NCI-H1105 (cell line): ENCODE measurements at places on chromosomes 13 and 19.

GRCh38 chr13:84127597-84128128 is 245.4 kb upstream of the SLITRK1 start:
- DNase-seq, result no peak

GRCh38 chr13:44302233-44302632 is 71.4 kb upstream of the SERP2 start:
- no peak for DNase-seq

DNA sequence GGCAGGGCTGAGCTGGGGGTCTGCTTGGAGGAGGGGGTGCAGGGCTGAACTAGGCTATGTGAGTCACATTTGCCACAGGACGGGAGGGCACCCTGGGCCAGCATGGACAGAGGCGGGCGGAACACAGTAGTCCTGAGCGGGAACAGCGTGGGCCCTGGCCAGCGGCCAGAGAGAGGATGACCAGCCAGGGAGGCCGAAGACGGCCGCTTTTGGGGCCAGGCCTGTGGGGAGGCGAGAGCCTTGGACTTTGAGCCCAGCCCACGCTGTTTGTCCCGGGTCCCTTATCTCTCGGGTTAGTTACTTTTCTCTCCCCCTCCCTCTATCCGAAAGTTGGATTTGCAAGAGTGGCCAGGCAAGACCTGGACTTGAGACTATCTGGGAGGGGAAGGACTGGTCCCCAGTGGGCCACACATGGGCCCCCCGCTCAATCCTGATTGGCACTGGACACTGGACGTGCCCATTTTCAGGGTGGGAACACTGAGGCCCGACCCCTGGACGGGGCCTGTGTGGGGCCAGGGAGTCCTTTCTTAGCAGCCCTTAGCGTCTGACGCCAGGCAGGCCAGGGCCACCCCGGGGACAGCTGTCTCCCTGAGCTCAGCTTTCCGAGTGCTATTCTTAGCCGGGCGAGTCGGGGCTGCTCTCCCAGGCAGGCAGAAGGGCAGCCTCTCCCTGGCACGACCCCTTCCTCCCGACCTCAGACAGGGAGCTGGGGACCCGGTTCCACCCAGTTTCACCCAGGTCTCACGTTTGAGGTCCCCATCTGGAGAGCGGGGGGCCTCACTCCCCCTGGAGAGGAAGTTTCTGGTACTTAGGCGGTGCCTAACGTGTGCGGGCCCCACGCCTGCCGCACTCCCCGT is 833 bp downstream of the GAMT start:
- DNase-seq, result no peak

- no peak for DNase-seq
These were observed 235.8 kb downstream of the EFNB2 start for GRCh38 chr13:106299621-106300020.

- DNase-seq, result no peak
These were observed 510.4 kb upstream of the ARGLU1 start for GRCh38 chr13:107078229-107078765.

DNA sequence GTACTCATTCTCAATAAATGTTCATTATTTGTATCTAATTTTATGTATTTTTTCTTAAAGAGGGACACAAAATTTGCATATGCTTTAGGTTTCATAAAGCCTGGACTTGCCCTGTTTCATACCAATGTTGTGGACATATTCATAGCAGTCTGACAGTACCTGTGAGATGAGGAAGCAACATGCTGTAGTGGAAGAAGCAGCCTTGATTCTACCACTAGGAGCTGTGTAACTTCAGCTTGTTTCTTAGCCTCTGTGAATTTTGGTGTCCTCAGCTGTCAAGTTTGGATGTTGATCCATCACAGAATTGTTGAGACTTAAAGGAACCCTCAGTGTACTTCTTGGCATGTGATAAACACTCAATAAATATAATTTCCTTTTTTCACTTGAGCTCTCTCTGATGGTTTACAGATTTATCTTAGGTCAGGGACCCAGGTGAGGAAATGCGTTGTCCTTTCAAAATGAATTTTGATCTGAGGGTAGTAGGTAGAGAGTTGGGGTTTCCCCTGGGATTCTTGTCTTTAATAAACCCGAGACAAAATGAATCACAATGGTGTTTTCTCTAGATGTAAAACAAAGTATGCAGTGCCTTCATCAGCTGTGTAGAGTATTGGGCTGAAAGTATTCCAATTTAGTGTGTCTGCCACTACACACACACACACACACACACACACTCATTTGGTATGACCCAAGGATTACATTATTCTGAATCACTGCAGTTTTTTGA is 152.1 kb downstream of the KCNRG start:
- no peak for DNase-seq
